ENCODE measurements at places on chromosomes 4 and X.

DNA sequence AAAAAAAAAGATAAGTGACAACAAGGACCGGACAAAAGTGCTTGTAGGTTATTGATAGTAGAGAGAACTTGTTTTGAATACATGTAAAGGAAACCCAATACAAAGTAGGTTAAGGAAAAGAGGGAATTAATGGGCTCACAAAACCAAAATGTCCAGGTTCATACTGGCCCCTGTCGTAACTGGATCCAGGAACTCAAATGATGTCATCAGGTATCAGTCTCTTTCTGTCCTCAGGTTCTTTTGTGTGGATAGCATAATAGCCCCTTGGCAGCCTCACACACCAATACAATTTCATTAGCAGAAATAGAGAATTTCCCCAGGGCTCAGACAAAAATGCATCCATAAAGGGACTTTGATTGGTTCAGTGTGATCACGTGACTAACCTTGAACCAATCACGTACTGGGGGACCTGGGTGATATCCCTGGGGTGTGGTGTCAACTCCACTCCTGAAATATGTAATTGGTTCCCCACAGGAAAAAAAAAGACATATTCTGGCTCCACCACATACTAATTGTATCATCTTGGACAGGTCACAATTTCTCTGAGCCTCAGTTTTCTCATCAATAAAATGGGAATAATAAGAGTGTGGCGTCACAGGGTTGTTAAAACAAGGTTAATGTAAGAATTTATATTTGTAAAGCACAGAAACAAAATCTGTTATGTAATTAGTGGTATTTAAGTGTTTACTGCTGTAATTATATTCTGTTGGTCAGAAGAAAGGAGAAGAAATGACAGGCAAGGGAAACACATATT, 174.8 kb downstream of the PDGFRA start:
- no peak for DNase-seq

DNA sequence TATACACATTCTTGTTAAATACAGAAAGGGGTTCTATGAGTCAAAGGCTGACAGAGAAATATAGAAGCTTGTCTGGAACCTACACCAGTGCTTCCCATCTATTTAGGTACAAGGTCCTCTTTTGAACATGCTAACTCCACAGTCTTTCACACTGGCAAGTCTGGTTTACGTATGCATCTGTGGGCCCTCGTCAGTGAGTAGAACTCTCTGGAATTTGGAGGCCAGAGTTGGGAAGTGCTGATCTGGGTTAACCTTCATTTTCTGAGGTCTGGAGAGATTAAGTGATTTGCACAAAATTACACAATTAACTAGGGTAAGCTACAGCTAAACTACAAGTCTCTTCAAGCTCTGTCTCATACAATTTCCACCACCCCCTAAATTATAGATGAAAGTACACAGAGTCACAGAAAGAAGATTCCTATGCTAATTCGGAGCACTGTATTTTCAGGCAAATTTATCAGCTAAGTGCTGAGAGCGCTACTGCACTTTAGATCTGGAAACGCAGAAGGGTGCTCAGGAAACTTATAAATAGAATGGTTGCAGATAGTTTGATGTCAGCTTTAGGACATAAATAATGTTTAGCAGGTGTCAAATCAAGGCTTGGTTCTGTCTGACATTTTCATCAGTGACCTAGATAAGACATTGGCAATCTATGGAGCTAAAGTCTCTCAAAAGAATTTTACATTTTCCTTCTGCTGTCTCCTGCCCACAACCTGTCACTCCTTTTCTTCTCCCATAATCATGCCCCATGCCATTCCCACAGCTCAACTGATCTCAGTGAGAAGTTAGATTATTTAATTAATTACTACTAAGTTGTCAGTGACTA, 43.0 kb upstream of the PDLIM5 start:
- DNase-seq = no peak

DNA sequence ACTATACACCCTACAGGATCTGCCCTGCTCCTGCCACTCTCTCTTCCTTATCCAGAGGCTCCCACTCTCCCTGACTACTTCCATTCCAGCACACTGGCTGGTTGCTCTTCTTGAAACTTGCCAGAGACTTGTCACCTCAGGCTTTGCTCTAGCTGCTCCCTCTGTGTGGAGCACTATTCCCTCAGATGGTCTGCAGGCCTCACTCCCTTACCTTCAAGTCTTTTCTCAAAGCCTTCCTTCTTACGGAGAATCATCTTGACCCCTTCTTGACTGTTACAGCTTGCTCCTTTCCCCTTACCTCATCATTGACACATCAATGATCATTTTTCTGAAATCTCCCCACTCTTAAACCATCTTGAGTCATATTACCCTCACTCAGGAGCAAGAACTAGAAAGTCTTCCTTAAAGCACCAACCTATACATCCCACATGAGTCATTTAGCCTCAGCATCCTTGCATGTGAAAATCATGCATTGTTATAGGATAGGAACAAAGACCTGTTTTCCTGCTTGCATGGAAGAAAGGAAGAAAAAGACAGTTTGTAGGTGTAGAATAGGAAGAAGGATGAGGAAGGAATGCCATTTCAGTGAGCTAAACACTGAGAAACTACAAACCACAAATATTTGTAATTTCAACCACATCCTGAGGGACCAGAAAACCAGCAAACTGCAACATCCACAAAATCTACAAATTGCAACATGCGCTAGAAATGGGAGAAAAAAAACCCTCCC, 55.7 kb downstream of the ANTXR2 start:
- DNase-seq = peak; percentile 32

DNA sequence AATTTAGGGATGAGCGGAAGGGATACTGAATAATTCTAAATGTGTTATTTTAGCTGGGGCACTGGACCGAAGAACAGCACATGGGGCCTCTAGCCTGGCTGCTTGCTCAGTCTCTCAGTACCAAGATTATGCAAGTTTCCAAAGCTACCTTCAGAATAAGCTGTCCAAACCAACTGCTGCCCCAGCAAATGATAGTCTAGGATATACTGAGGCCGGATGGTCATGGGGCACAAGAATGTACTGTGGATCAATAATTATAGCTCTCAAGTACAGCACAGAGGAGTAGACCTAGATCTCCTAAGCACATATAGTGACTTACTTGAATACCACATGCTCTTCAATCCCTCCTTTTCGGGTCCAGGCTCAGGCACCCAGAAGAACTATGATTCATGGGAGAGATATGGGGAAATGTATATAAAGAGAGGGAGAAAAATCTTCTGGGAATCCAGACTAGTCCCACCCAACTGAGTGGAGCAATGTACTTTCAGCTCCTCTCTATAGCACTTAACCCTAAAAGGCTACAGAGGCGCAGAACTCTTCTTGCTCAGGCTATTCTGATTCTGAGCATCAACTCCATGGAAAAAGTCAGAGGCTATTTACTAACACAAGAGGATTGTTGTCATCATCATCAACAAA, 160.3 kb upstream of the GPC4 start:
- DNase-seq = no peak

DNA sequence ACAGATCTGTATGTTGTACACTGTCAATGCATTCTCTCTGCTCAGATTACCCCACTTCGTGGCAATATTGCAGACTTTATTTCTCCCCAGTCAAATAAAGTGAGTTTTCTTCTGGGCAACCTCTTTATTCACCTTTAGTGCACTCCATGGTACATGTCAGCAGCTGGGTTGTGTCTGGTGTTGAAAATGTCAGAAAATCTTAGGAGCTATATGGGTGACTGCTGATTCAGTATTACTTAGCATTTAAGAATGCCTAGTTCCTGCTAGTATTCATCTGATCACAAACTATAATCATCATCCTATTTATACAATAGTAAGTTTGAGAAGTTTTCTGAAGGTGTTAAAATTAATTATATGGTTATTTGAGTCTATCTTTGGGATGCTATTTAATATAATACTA, 112.5 kb downstream of the CFAP299 start:
- no peak for DNase-seq

- no peak for DNase-seq
Observed at GRCh38 chr4:52036886-52037530, 1.1 kb downstream of the SGCB start.

GRCh38 chr4:109982521-109982920, 69.8 kb downstream of the EGF start:
- no peak for DNase-seq

GRCh38 chr4:8919651-8920288, 48.1 kb upstream of the HMX1 start:
- no peak for DNase-seq

DNA sequence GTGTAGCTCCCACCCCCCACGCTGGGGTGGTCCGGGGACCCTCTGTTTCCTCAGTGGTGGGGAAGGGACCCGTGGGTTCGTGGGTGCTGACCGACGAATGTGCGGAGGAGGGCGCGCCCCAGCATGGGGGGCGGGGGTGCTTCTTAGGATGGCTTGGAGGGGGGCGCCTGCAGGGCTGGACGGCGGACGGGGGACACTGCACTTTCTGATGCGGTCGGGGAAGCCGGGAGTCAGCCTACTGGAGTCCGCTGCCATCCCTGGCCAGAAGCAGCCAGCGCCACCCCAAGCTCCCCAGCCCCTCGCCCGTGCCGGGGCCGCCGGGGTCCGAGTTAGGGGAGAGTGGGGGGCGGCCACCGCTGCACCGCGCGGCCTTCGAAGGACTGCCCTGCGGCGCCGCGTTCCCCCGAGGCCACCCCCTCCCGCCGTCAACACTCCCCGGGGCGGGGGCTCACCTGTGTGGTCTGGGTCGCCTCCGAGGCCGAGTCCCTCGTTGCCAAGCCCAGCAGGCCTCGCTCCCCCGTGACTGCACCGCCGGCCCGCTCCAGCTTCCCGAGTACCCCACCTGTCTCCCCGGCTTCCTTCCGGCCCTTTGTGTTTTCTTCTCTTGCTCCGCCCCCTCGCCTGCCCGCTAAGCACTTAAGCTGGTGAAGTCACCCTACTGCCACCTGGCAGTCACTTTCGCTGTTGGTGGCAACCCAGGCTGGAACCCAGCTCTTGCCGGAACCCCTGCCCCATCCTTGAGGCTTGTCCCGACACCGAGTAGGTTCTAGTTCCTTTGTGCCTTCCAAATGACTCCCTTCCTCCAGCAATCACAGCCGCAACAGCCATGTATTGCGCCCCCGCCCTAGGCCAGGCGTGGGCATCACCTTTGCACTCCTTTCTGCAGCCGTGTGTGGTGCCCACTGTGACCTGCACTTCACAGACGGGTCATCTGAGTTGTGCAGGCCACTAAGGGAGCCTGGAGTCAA, at the start of gene OCIAD2:
Gene OCIAD2 (minus strand): TSS at position 569 of the 968 bp plus-strand sequence. CDS start 2,225 bp downstream, outside the sequence.
- peak; percentile 88 for DNase-seq

GRCh38 chr4:107721436-107722100, 1.5 kb upstream of the PAPSS1 start:
- peak; percentile 49 for DNase-seq
